ENCODE measurements at places on chromosomes 13 and 19.

DNA sequence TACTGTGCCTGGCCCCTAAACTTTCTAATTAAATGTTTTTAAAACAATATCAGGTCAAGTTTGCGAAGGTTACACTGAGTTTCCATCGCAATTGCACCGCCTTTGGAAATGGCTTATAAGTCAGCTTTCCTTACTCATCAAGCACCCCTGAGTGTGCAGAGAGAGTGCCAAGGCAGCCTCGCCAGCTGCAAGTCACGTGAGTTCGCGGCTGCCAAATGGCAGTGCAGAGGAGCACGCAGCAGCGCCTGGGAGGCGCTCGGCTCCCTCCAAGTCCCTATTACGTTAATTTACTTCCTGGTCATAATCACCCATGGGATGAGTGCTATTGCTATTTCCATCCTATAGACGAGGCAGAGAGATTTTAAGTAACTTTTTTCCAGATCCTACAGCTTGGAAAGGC is 319.6 kb downstream of the TEX29 start:
- no peak for DNase-seq

GRCh38 chr13:110570886-110571285 is 9.4 kb upstream of the RAB20 start:
- no peak for DNase-seq

DNA sequence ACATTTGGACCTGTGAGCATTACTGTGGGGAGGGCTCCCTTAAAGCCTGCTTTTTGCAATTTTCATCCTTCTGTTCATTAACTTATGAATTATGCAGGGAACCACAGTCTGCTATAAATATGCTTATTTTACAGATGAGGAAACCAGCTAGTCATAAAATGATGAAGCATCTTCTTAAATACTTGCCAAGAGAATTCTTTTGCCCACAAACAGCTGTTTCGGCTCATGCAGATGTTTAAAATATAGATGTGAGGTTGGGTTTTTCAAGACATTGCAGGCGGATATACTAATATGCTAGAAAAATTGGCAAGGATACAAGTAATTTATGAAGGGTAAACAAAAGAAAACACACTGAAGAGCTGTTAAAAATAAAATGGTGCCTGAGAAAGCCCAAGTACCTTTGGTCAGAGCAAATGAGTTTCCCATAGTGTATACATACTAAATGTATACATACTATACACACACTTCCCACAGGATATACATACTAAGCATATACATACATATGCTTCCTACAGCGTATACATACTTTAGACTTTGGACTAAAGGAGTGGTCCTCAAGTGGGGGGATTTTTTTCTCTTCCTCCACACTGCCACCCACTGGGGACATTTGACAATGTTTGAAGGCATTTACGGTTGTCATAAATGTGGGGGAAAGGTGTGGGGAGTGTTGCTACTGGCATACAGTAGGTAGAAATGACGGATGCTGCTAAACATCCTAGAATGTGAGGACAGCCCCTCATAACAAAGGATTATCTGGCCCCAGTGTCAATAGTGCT is 164.9 kb upstream of the CSNK1A1L start:
- peak; percentile 12 for DNase-seq

- no peak for DNase-seq
These were observed 586.4 kb downstream of the LMO7 start for GRCh38 chr13:76222511-76222910.

- no peak for DNase-seq
These were observed 30.7 kb upstream of the C13orf46 start for GRCh38 chr13:114004420-114005205.

- no peak for DNase-seq
These were observed 89.6 kb downstream of the LMO7 start for GRCh38 chr13:75725736-75726135.

GRCh38 chr13:25585000-25585399 is 213.2 kb downstream of the ATP8A2 start:
- no peak for DNase-seq
